ENCODE measurements at places on chromosomes 13 and 19.
A peak's percentile ranks its signal among the peaks of the same experiment; 100 is the strongest.

DNA sequence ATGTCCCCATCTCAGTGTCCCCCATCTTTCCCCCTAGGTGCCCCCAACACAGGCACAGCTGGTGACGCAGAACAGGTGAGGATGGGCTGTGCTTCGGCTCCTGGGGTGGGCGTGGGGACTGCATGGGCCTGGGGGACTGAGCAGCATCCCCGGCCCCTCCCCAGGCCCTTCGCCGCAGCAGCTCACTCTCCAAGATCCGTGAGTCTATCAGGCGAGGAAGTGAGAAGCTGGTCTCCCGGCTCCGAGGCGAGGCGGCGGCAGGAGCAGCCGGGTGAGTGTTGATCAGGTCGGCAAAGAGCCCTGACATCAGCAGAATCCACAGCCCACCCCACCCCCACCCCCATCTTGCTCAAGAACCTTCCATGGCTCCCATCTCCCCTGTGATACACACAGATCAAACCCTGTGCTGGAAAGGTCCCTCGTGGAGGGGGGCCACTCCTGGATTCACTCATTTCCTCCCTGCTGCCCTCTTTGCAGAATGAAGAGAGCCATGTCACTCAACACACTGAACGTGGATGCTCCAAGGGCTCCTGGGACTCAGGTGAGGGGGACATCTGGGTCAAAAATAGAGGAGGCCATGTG, 10.0 kb downstream of the KLC3 start:
- DNase-seq: no peak

- no peak for DNase-seq
Observed at GRCh38 chr19:16470911-16471811, 609 bp downstream of the EPS15L1 start.

- DNase-seq: no peak
Observed at GRCh38 chr13:80313668-80314256, 27.2 kb downstream of the SPRY2 start.

DNA sequence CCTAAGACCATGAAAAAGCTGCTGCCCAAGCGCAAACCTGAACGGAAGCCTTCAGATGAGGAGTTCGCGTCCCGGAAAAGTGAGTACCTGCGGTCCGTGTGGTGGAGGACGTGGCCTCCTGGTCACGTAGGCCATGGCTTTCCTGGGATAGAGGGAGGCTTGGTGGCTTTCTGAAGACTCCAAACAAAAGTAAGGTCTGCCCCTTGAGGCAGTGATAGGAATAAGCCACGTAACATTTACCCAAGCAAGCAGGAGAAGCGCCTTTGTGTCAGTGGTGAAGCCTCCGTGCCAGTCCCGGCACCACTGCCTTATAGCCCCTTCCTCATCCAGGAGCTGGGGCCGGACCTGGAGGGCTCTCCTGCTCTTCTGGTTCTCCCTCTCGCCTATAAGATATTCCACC, 34.3 kb upstream of the TEX29 start:
- DNase-seq: no peak

DNA sequence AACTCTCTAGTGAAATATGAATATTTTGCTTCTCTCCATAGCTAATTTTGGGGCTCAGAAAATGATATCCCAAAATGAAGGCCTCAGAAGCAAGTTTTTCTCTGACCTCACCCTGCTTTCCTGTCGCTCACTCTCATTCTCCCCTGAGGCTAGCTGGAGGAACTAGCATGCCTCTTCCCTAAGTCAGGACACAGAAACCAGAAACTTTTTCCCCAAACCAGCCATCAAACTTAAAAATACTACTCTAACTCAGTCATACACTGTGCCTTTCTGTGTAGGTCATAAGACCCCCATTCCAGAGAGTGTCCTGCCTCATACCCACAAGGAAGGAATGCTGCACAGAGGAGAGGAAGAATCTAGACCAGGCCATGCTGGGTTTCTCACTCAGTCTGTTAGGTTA, 329.6 kb downstream of the PCDH20 start:
- DNase-seq: peak; percentile 67

- peak; percentile 86 for DNase-seq
Observed at GRCh38 chr13:100694722-100695508, 20.3 kb upstream of the TMTC4 start.

- peak; percentile 78 for DNase-seq
Observed at GRCh38 chr13:40348096-40348679, 318.3 kb downstream of the FOXO1 start.

- no peak for DNase-seq
Observed at GRCh38 chr19:37975596-37976515, 68.8 kb downstream of the SIPA1L3 start.

GRCh38 chr19:1064661-1065605, 2.0 kb upstream of the ARHGAP45 start:
- DNase-seq: peak; percentile 89

DNA sequence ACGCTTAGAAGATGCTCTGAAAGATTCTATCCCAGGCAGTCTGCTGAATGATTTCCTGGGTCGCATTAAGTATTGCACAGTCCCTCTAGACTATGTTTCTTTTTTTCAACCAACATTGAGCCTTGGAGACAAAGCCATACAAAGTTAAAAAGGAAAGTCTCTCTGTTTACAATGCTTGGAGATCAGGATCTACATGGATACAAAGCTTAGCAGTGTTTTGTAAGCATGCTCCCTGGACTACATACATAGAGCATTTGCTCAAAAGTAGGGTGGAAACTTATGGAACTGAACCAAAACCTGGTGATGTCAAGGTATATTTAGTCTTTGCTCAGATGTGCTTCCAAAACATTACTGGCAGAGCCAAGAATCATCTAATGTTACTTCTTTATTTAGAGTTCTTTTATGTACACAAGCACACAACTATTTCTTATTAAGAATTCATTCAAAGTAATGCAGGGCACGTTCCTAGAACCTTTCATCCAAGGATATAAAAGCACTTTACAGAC, 241.2 kb downstream of the ABCC4 start:
- no peak for DNase-seq

- DNase-seq: no peak
Observed at GRCh38 chr13:105847527-105848291, 687.8 kb downstream of the EFNB2 start.

DNA sequence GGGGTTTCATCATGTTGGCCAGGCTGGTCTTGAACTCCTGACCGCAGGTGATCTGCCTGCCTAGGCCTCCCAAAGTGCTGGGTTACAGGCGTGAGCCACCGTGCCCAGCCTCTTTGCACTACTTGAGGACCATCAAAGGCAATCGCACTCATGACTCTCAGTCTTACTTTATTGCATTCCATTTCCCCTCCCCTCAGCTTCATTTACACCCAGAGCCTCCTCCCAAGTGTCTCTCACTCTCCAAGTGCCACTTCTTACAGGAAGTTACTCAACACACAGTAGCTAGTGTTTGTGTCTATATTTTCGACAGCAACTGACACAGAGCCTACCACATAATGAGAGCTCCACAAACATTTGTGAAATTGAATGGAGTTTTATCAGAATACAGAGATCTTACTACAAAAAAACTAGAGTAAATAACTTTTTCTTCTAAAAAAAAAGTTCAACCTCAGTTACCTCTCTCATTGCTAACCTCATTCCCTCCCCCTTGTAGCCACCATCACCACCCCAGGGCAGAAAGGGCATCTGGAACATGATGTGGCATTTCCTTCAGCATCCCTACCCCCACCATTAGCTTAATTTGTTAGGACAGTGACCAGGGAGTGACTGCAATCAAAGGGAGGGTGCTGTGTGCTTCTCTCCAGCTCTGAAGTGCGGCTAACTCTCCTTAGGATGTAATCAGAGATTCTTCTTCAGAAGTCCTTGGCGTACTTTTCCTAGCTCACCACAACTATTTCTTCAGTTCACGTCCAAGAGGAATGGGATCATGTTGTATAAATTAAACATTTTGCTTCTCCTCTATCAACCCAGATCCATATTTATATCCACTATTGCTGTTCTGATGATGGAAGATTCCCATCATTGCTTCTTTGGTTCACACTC, 17.0 kb upstream of the RUBCNL start:
- no peak for DNase-seq

GRCh38 chr13:92954746-92955145, 271.9 kb upstream of the GPC6 start:
- DNase-seq: no peak

GRCh38 chr13:109436841-109437240, 349.5 kb downstream of the IRS2 start:
- no peak for DNase-seq

DNA sequence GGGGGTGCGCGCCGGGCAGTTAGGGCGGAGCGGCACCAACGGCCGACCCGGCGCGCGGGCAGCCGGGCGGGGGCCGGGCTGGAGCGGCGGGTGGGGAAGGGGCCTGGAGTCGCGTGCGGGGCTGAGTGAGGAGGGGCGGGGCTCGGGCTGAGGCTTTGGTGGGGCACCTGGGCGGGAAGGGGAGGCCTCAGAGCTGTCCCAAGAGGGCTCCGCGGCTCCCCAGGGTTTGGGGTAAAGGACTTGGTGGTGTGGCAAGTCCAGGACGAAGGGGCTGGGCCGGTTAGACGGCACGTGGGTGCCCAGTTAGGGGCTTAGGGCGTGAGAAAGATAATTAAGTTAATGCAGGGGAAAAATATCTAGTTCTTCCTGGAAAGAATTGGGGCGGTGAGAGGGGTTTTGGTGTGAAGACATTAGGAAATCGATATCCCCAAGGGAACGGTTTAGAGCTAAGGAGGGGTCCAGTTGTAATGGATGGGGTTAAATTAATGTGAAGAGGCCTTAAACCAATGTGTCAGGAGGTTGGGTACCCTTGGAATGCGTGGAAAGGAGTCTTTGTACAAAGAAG, 496 bp downstream of the ZNF574 start:
- no peak for DNase-seq

DNA sequence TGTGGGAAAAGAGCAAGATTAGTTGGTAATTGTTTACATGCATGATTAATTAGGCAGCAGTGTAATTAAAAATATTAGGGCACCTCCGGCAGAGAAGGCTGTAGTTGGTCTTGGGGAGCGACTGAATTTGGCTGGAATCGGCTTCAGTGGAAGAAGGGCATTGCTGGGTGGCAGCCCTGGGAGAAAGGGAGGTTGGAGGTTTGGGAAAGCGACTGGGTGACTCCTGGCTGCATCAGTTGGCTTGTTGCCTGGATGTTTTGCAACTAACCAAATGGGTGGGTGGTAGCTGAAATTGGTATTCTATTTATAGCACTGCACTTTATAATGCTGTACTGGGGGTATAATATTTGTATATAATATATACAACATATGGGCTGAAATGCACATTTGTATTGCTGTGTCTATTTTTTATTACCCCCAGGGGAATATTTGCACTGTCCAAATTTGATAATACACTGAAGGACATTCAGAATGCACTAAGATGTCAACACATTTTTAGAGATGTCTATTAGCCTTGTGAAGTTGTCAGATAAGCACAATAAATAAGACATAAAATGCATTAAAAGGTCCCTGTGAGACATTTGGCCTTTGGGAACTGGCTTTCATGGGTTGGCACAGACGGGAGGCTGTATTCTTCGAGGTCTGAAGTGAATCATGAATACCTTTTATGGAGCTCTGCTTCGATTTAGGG, 1.7 kb downstream of the B3GLCT start:
- DNase-seq: no peak

DNA sequence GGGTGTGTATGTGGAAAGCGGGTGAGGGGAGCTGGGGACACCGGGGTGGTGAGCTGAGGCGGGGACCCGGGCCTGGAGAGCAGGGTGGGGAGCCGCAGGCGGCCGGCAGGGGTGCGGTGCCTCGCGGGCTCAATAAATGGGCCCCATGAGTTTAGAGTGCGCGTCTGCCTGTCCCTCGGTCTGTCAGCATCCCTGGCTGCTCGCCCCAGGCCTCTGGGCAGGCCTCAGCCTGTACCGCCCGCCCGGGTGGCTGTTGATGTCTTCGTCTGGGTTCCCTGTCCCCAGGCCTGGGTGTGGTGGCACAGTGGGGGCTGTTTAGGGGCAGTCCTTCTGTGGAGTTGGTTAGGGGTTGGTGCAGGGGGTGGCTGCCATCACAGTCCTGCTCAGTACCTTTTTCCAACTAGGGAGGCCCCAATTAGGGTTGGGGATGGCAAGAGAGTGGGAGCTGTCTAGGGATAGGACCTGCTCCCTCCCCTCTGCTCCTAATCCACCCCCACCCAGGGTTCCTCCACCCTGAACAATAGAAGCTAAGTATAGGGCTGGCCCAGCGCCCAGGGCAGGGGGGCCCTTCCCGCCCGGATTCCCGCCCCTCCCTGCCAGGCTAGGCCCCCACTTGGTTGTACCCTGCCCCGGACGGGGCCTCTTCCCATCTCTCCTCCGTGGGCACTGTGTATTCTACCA, 12.2 kb downstream of the CIC start:
- peak; percentile 85 for DNase-seq

GRCh38 chr13:109148243-109148642, 518.8 kb downstream of the MYO16 start:
- DNase-seq: no peak

DNA sequence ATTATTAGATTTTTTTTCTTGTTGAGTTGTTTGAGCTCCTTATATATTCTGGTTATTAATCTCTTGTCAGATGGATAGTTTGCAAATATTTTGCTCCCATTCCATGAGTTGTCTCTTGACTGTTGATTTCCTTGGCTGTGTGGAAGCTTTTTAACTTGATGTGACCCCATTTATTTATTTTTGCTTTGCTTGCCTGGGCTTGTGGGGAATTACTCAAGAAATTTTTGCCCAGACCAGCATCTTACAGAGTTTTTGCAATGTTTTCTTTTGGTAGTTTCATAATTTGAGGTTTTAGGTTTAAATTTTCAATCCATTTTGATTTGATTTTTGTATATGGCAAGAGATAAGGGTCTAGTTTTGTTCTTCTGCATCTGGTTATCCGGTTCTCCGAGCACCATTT, 124.7 kb downstream of the PCCA start:
- DNase-seq: no peak

- no peak for DNase-seq
Observed at GRCh38 chr13:43720780-43721397, 65.9 kb downstream of the ENOX1 start.

GRCh38 chr19:55482156-55482961, 2.6 kb upstream of the NAT14 start:
- DNase-seq: no peak

- peak; percentile 74 for DNase-seq
Observed at GRCh38 chr13:106103779-106104178, 431.7 kb downstream of the EFNB2 start.

- DNase-seq: no peak
Observed at GRCh38 chr19:54105796-54106195, 3.1 kb downstream of the NDUFA3 start.

GRCh38 chr13:110583178-110583865, 21.8 kb upstream of the RAB20 start:
- peak; percentile 32 for DNase-seq

DNA sequence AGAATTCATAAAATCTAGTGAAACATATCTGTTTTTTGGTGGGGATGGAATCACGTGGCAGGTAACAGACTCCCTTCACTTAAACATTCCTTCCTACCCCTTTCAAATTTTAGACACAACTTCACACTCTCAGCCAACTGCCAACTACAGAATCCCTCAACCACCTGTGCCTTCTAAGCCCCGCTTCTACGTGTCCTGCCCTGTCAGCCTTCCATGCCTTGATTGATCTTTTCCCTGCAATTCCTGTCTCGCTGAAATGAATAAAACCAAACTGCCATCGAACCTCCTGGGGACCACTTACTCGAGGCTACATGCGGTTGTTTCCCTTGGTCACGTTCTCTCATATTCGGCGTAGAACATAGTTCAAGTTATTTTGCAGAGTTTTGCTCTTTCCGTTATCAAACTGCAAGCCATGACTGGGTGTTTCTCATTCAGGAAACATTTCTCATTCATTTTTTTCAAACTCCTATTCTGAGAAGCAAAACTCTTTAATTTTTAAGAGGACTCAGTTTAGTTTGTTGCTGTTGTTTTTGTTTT, 1.1 kb downstream of the ZNF625 start:
- DNase-seq: no peak

All from islet precursor cell (in vitro differentiated cells).